ENCODE measurements at places on chromosomes 1 and 21. TPM values are rescaled to one million over a fixed set of nuclear protein-coding genes. Genes with fewer than 3 reads are reported as not detected.

- DNase-seq, result no peak
Observed at GRCh38 chr1:110185181-110185580, 24.9 kb upstream of the KCNC4 start.

Gene FAM72B
- total RNA-seq, result 24.9 TPM

- DNase-seq, result no peak
Observed at GRCh38 chr21:36127250-36127904, 7.5 kb upstream of the CBR3 start.

DNA sequence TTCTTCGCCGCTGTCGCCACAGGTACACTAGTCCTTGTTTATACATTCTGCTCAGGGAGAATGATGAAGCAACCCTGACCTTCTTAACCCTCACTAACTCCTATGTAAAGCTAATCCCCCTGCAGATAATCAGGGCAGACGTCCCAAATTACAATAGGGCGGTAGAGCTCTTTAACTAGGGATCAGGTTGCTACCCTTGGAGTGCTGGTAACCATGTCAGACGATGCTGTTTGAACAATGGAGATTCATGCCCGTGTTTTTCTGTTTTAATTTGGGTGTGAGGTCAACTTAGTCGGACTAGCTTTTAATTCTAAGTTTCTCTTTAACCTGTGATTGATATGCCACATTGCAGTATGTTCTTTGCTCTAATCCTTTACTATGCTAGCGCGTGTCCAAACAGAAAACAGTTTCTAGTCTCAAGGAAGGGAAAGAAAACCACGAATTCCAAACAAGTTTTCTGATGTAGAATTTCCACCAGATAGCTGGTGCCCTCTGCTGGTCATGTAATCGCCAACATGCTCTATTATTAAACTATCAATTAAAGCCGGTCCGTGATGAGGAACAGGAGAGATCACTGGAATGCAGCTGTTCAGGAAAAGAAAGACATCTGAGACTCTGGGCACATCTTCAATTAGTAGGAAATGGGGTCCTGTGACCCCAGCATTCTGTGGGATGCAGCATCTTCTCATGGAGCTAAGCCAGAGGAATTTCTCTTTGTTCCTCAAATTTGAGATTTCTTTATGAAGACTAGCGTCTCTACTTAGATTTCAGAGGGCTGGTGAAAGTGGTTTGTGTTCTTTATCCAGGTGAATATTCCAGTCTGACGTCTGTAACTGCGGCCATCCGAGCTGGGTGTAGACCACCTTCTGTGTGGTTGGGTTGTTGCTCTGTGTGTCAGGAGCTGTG, 18.3 kb upstream of the VAMP3 start:
- peak; percentile 50 for DNase-seq

DNA sequence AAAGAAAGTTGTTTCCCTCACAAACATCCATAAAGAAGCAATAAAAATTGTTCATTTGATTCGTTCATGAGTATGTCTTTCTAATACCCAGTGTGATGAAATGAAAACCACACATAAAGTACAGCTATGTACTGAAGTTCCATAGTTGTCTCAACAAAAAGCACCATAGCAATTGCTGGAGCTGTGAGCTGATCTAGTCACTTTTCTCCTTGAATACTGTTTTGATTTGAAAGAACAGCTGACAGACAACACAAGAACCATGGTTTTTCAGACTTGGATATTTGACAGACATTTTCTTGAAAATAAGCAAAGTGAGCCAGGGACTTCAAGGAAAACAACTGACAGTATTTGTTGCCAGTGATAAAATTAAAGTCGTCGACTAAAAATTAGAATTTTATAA, 237.1 kb upstream of the PLD5 start:
- DNase-seq, result no peak

Gene PTGFR
- total RNA-seq, result not detected
